AG08395 (cell line): ENCODE measurements at places on chromosomes 3 and 15.

GRCh38 chr15:48002767-48003166 lies 118.0 kb upstream of the SLC24A5 start:
- no peak for DNase-seq

- peak; percentile 10 for DNase-seq
These were observed 391.3 kb upstream of the TPRG1 start for GRCh38 chr3:188780193-188781147.

- no peak for DNase-seq
These were observed 21.9 kb downstream of the GLDN start for GRCh38 chr15:51363383-51363782.

DNA sequence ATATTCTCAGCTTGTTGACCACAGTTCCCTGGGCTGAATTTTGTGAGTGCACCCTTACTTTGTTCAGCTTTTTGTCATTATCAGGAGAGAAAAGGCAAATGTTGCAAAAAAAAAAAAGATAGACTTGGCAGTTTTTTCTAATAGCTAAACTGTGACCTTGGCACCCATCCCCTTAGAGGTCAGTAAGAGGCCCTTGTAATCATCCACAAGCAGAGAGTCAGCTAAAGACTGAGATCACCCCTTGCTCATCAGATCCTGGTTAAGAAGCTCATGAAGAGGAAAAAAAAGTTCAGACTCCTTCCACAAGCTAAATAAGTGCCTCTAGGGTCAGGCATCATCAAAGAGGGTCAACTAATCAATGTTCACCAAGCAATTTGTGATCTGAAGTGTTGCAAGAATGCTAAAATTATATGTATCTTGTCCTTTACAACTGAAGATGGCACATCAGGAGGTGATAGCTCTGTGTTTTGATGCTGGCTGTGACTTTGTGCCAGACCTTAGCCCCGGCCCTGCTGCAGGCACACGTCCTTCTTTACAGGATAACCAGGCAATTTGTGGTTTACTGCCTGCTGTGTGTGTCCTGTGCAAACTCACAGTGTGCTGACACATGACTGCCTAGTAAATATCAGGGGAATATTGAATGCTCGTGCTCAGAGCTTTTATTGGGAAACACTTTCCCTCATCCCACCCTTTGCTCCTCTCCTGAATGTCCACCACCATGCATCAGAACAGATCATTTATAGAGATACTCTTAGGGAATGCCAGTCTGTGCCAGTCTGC lies 262.9 kb downstream of the IL5RA start:
- no peak for DNase-seq

GRCh38 chr3:156233876-156234275 lies 113.5 kb downstream of the KCNAB1 start:
- DNase-seq: no peak

DNA sequence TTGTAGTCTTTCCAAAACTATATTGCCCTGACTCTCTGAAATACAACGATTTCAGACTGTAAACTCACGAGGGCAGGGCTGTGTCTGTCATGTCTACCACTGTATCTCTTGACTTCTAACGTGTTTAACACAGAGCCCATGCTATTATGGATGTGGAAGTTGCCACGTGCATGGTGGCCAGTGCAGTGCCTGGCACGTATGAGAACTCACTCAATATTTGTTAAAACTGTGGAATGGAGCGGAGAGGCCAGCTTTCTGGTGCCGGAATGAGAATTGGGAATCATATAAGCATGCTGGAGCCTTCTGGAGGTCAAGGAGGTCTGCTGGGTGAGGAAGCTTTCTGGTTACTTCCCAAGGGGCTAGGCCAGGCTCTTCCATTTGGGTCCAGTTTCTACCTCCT lies 220.6 kb upstream of the LYSMD4 start:
- DNase-seq: no peak

GRCh38 chr3:172078244-172078643 lies 38.9 kb downstream of the FNDC3B start:
- DNase-seq: no peak

DNA sequence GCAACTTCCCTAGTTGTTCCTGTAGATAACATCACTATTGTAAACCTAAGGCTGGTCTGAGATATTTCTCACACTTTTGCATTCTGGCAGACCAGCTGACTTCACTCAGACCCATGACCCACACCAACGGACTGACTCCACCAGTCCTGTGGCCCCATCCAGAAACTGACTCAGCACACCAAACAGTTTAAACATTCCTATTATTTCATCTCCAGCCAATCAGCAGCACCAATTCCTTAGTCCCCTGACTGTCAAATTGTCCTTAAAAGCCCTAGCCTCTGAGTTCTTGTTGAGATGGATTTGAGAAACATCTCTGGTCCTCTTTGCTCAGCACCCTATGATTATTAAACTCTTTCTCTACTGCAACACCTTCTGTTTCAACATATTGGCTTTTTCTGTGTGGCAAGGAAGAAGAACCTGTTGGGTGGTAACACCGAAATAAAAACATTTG lies 12.2 kb upstream of the IDH2 start:
- DNase-seq: no peak

DNA sequence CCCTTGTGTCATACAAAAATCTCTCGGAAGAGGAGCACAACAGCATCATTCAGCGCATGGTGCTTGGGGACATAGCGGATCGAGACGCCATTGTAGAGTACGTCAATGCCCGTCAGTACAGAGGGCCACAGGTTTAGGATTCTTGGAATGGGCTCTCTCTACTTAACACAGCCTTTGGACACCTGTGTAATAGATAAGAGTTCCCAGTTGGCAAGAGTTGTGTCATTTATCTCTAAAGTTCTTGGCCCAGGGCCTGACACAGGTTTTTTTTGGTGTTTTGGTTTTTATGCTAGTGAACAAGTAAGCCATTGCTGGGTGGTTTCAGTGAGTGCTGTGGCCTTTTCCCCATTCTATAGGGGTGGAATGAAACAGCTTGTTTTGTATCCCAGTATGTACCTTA lies 54.1 kb downstream of the SNRK start:
- no peak for DNase-seq

GRCh38 chr15:52013151-52013791 lies 5.7 kb upstream of the MAPK6 start:
- DNase-seq: peak; percentile 39

- DNase-seq: no peak
These were observed 618.7 kb downstream of the SI start for GRCh38 chr3:164459521-164460151.

DNA sequence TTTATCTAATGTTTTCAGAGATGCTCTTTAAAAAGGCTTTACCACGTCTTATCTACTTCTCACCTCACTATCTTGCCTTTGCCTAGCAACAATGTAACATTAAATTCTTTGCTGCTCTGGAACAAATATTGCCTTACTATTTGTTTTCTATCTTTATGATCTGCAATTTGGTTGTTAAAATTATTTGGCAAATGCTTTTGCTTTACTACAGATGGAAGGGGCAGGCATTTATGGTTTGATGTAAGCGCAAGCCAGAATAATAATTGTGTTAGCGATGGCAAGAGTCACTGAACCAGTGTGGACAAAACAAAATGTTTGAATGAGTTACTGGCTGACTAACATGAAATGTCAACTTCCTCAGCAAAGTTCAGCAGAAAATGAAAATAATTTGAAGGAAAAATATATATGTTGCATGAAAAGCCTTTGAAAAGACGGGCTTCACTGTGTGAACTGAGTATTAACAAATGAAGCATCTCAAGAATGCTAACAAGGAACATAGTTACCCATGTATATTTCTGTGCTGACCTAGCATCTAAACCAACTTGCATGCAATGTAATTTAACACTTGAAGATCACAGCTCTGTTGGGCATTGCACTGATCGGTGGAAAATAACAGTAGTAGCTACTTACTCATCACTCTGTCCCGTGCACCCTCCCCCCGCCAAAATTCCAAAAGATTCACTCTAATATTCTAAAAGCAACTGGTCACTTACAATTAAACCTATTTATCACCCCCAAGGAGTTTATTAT lies 454.0 kb upstream of the ARHGEF26 start:
- no peak for DNase-seq

DNA sequence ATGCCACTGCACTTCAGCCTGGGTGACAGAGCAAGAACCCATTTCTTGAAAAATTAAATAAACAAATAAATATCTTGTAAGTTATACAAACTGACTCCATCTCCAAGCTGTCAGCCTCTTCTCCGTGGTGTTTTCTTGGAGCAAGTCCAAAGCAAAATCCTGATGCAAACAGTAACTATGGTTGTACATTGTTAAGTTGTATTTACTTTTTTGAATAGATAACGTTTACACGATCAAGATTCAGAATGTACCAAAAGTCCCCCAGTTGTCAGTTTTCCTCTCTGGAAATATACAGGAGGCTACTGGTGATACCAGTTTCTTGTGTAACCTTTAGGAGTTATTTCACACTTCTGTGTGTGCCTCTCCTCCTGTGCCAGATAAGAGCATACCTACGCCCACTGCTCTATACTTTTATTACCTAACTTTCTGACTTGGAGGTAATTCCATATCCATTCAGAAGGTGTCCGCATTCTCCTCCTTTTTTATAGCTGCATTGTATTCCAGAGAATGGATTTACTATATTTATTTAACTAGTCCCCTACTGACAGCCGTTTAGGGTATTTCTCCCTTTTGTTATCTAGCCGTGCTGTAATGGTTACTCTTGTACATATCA lies 14.2 kb downstream of the CMTM7 start:
- DNase-seq: no peak

DNA sequence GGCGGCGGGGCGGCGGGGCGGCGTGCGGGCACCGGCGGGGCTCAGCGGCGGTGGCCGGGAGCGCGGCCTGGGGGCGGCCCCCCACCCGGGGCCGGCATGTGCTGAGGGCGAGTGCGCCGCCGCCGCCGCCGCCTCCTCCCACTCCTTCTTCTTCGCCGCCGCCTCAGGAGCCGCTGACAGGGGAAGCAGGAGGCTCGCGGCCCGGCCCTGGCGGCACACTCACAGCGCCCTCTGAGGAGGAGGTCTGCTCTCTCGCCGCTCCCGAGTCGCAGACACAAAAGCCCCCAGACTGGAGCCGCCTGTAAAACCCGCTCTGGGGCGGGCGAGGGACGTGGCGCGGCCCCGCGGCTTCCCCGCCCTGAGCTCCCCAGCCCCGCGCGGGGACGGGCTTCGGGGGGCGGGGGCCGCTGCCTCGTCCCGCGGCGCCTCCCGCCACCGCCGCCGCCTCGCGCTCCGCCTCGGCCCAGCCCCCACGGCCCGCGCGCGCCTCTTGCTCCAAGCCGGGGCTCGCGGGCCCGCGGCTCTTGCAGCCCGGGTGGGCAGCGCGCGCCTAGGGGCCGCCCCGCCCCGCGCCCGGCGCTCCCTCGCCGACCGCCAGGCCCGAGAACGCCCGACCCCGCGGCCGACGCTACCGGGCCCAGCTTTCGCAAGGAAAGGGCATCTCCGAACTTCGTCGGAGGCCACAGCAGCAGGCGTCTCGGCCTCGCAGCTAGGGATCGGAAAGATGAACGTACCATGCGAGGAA lies at the start of gene PYGO1:
Gene PYGO1 (minus strand): TSS at position 276 of the 745 bp plus-strand sequence. CDS start 462 bp downstream, outside the sequence.
- DNase-seq: peak; percentile 60

DNA sequence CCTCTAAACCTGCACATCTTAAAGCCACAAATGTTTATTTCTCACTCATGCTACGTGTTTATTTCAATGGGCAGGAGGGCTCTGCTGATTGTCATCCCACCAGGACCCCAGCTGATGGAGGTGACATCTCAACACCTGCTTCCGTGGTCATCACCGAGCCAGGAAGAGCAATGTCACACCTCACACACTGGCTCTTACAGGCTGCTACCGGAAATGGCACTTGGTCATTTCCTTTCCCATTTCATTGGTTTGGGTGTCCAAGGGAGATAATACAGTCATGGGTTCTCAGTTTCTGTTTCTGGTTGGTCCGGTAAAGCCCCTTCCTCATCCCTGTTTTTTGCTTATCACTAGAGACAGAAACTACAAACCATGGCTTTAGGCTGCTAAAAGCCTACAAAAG lies 41.9 kb downstream of the ABHD2 start:
- DNase-seq: no peak

- DNase-seq: no peak
These were observed at the start of gene RASGRF1 for GRCh38 chr15:79090487-79091203. TSS of gene RASGRF1 (minus strand) at chr15:79090780. CDS start at chr15:79090498, 282 bp downstream.

DNA sequence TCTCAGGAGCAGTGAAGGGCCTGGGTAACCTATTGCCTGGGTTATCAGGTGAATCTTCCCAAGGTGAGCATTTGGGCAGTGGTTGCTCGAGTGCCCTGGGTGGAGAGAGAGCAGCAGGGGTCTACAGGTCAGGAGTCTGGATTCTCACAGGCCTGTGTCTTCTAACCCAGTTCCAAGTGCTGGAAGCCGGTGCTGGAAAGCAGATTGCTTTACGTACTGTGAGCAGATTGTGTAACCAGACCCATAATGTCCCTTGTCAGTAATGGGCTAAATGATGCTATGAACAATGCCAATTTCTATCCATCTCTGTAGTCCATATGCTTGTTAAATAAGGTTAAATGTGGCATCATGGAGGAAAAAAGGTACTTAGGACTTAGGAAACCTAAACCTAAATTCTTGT lies 106.5 kb downstream of the TPRG1 start:
- no peak for DNase-seq

GRCh38 chr15:79826800-79827199 lies 70.0 kb downstream of the MTHFS start:
- no peak for DNase-seq

GRCh38 chr3:101900316-101900715 lies 51.0 kb downstream of the NFKBIZ start:
- no peak for DNase-seq

GRCh38 chr3:13419505-13420044 lies 547 bp downstream of the NUP210 start:
- DNase-seq: no peak

GRCh38 chr15:64314456-64314855 lies 41.5 kb downstream of the CSNK1G1 start:
- no peak for DNase-seq

GRCh38 chr3:157420606-157421130 lies 16.0 kb upstream of the PTX3 start:
- no peak for DNase-seq

DNA sequence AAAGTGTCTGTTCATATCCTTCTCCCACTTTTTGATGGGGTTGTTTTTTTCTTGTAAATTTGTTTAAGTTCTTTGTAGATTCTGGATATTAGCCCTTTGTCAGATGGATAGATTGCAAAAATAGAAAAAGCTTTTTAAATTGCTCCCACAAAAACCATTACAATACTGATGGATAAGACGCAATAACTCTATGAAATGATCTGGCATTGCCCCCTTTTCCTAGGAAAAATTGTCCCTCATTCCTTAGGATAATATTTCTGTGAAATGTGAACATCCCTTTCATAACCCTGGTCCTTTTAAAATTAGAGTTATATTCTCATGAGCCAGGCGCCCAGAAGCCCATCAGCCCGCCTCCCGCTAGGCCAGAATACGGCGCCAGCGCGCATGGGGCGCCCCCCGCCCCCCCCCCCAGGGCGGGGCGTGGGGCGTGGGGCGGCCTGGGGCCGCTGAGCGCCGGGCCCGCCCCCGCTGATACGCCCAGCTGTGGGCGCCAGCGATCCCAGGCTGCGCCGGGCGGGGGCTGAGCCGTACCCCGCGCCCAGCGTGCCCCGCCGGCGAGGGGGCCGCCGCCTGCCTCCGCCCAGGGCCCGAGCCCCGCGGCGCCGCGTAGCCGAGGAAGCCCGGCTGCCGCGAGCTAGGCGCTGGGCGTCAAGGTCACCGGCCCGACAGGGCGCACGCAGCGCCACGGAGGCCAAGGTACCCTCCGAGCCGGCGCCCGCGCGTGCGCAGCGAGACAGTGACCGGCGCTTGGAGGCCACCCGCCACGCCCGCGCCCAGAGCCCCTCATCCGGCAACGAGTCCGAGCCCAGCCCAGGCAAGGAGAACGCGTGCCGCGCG lies 11.1 kb upstream of the ROPN1B start:
- DNase-seq: no peak
